ENCODE measurements at places on chromosomes 2 and 18. TPM values are rescaled to one million over a fixed set of nuclear protein-coding genes. Genes with fewer than 3 reads are reported as not detected.
A peak's percentile ranks its signal among the peaks of the same experiment; 100 is the strongest.

The TFCP2L1 gene
- total RNA-seq, result 0.19 TPM

The POTEJ gene
- not detected for total RNA-seq

DNA sequence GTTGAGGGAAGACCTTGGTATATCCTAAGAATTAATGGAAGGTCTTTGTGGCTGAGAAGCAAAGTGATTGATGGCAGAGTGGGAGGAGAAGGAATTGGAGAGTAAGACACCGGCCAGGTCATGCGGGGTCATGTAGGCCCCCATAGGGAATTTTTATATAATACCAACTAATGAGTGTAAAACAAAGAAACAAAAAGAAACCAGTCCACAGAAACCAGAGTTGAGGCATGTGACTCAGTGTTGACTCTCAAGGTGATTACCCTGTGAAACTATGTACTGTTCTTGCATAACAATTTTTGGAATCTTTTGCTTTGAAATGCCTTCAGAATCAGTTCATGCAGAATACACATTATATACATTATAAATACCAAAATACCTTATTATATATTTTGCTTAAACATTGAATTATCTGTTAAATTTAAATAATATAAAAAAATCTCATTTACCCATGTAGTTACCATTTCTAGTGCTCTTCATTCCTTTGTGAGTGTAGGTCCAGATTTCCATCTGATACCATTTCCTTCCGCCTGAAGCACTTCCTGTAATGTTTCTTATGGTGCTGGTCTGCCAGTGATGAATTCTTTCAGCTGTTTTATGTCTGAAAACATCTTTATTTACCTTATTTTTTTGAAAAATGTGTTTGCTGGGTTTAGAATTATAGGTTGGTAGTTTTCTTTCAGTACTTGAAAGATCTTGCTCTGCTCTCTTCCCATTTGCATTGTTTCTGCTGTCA, 8.6 kb downstream of the CLIP4 start:
- peak overlapping the region; percentile 7 for H3K27ac ChIP-seq
- peaks cover 31% of the 10 kb centered on the region for H3K4me1 ChIP-seq
- H3K4me3 ChIP-seq, result no peak overlapping the region
- peaks cover 30% of the 10 kb centered on the region for H3K36me3 ChIP-seq

DNA sequence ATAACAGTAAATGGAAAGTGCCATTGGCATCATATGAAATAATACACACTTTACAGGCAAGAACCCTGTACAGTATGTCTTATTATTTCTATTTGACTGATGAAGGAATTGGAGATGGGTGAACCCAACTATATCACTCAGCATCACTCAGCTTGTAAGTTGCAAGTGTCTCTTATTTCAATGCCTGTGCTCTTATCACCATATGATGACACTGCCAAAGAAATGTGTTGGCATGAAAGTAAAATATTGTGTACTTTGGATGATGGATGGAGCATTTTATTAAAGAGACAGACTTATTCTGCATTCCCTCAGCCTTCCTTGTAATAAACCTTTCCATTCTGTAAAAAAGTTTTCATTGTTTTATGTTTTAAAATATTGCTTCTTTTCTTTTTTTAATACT, 927.5 kb upstream of the VRK2 start:
- H3K4me1 ChIP-seq, result no peaks in the 10 kb centered on the region
- H3K27me3 ChIP-seq, result no peaks in the 10 kb centered on the region
- no peak overlapping the region for H3K27ac ChIP-seq
- H3K36me3 ChIP-seq, result peaks cover 4% of the 10 kb centered on the region

- H3K27ac ChIP-seq, result peak overlapping the region; percentile 93
- H3K36me3 ChIP-seq, result no peaks in the 10 kb centered on the region
- DNase-seq, result no peak
- H3K4me1 ChIP-seq, result peaks cover 58% of the 10 kb centered on the region
Observed at GRCh38 chr18:75247611-75248421, 37.2 kb downstream of the TSHZ1 start.

DNA sequence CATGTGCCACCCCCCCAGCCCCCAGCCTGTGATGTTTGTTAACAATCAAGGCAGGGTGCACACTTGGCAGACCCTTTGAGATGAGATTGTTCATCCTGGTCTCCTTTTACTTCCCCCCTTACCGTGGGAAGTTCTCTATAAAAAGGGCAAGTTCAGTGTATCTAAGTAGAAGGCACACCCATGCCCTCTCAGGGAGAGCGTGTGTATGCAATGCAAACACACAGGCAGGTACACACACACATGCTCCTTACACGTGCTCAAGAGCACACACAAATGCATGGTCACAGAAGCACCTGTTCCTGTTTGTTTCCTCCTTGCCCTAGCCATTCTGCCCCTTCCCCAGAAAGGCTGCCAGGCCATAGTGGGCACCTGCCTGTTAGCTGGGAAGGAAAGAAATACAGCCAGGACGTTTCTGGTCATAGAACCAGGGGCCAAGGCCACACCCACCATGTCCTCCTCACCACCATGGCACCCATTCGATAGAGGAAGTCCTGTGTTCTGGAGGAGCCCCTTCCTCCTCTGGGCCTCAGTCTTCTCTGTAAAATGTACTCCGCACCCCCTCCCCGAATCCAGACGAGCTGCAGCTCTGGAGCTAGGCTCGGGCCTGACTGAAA, 3.1 kb downstream of the ATOH8 start:
- H3K27ac ChIP-seq, result no peak overlapping the region
- no peak overlapping the region for H3K4me3 ChIP-seq
- no peaks in the 10 kb centered on the region for H3K36me3 ChIP-seq
- peaks cover 5% of the 10 kb centered on the region for H3K4me1 ChIP-seq

GRCh38 chr18:65792456-65793074, 41.8 kb downstream of the CDH7 start:
- DNase-seq, result no peak
- H3K36me3 ChIP-seq, result peaks cover 5% of the 10 kb centered on the region
- no peak overlapping the region for H3K4me3 ChIP-seq
- no peaks in the 10 kb centered on the region for H3K27me3 ChIP-seq

- H3K27ac ChIP-seq, result no peak overlapping the region
- H3K27me3 ChIP-seq, result no peaks in the 10 kb centered on the region
- no peak overlapping the region for H3K4me3 ChIP-seq
- no peaks in the 10 kb centered on the region for H3K36me3 ChIP-seq
Observed at GRCh38 chr2:237062585-237062984, 23.1 kb upstream of the COPS8 start.

DNA sequence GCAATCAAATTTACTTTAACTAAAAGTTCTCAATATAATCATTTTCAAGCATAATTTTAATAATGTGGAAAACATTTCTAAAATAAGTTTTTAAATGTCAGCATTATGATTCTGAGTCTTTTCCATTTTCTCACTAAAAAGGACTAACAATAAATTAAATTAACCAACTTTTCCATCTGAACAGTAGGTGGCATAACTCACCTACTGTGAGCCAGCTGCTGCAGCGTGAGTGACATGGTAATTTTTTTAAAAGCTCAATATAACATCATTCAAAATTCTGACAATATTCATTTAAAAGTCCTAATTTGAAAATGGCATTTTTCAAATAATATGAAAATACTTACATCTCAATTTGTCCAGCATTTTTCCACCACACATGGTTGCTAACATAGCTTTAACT, 66.5 kb downstream of the DTNB start:
- no peaks in the 10 kb centered on the region for H3K4me1 ChIP-seq
- DNase-seq, result no peak
- no peak overlapping the region for H3K4me3 ChIP-seq
- H3K27ac ChIP-seq, result no peak overlapping the region

DNA sequence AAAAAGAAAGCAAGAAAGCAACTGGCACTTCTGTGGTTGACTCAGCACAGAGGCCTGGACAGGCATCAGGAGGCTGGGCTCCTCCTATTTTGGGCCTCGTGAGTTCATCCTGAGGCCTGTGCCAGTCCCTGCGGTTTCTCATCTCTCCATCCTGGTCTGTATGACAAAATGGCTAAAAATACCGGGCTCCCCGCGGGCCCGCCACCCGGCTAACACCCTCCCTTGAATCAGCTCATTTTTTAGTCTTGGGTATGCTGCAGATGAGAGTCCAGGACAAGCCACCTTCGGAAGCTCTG, 62.3 kb upstream of the YWHAQ start:
- no peaks in the 10 kb centered on the region for H3K36me3 ChIP-seq
- H3K4me3 ChIP-seq, result no peak overlapping the region
- no peaks in the 10 kb centered on the region for H3K27me3 ChIP-seq
- H3K27ac ChIP-seq, result no peak overlapping the region
- H3K4me1 ChIP-seq, result peaks cover 12% of the 10 kb centered on the region
- no peak for DNase-seq

- no peak overlapping the region for H3K4me3 ChIP-seq
- peaks cover 11% of the 10 kb centered on the region for H3K36me3 ChIP-seq
- peaks cover 27% of the 10 kb centered on the region for H3K4me1 ChIP-seq
- H3K27ac ChIP-seq, result no peak overlapping the region
- no peak for DNase-seq
Observed at GRCh38 chr2:46372475-46372874, 75.3 kb downstream of the EPAS1 start.

DNA sequence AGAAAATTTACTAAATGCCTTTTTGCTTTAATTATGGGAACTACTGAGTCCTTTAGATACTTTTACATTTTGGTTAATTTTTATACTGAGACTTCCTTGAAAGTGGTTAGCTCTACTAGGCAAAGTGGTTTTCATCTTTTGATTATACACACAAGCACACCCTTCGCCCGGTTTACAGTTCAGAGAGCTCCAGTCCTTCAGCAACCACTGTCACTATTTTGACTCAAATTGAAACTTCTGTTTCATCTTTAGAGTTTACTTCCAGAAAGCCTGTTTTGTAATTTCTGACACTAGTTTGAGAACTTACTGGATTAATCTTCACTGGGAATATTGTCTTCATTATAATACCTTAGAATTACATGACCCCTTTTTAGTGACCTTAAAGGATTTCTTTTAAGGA, 140.3 kb upstream of the FOSL2 start:
- H3K27me3 ChIP-seq, result no peaks in the 10 kb centered on the region
- H3K36me3 ChIP-seq, result peaks cover 4% of the 10 kb centered on the region
- H3K4me1 ChIP-seq, result peaks cover 47% of the 10 kb centered on the region
- peak overlapping the region; percentile 97 for H3K27ac ChIP-seq
- DNase-seq, result peak; percentile 79

DNA sequence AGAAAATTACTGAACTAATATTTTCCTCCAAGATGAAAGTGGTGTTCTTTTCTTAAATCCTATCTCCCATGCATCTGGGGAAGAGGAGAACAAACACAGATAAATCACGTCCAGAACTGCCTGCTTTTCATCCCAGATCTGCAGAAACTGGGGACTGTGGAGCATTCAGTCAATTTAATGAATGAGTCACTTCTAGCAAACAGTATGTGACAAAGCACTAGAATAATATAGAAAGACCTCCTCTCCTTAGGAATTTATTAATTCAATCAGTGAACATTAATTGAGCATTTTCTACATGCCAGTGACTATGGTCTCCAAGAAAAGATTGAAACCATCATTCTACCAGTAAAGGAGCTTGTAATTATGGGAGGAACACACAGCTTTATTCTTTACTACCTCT, 693.4 kb upstream of the ID2 start:
- H3K27ac ChIP-seq, result no peak overlapping the region
- no peak for DNase-seq
- peaks cover 23% of the 10 kb centered on the region for H3K4me1 ChIP-seq
- no peaks in the 10 kb centered on the region for H3K27me3 ChIP-seq
- no peak overlapping the region for H3K4me3 ChIP-seq

DNA sequence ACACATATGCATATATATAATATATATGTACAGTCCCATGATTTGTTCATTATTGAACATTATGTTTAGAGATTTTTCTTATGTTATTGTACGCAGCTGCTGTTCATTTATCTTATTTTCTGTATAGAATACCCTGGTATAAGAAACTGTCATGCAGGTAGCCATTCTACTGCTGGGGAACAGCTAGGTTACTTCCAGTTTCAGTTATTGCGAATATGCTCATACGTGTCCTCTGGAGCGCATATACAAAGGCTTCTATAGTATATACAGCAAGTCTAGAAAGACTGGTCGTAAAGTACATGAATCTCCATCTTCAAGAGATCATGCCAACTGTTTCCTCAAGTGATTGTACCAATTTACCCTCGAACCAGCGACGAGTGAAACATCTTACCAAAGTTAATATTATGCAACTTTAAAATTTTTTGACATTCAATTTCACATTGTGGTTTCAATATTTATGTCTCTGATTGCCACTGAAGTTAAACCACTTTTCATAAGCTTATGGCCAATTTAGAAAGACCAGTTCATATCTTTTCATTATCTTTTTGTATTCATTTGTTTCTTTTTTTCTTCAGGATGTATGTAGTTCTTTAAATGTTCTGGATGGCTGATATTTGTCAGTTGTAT, 53.5 kb downstream of the RDH14 start:
- no peak overlapping the region for H3K4me3 ChIP-seq
- no peak for DNase-seq
- no peaks in the 10 kb centered on the region for H3K4me1 ChIP-seq
- H3K36me3 ChIP-seq, result no peaks in the 10 kb centered on the region
- peak overlapping the region; percentile 21 for H3K27ac ChIP-seq

DNA sequence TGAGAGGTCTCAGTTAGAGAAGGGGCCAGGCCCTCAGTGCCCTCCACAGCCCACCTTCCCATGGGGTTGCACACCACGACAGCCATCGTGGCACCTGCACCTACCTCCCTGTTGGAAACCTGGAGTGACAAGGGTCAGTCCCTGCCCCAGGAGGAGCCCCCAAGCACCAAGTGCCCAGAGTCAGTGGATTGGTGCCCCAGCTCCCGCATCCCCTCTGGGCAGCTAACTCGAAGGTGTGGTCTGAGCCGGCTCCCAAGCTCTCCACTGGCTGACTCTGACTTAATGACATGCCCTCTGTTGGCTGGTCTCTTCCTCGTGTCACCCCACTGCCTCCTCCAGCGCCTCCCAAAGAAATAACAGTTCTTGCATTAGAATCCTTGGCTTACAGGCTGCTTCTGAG, 116.4 kb downstream of the NDUFA10 start:
- H3K27me3 ChIP-seq, result no peaks in the 10 kb centered on the region
- no peak overlapping the region for H3K27ac ChIP-seq
- no peak overlapping the region for H3K4me3 ChIP-seq
- no peak for DNase-seq
- H3K36me3 ChIP-seq, result no peaks in the 10 kb centered on the region

- peaks cover 19% of the 10 kb centered on the region for H3K27me3 ChIP-seq
- no peak for DNase-seq
- H3K4me1 ChIP-seq, result no peaks in the 10 kb centered on the region
- H3K36me3 ChIP-seq, result peaks cover 5% of the 10 kb centered on the region
- H3K27ac ChIP-seq, result no peak overlapping the region
- H3K4me3 ChIP-seq, result no peak overlapping the region
Observed at GRCh38 chr2:160932960-160933359, 227.3 kb upstream of the TANK start.

DNA sequence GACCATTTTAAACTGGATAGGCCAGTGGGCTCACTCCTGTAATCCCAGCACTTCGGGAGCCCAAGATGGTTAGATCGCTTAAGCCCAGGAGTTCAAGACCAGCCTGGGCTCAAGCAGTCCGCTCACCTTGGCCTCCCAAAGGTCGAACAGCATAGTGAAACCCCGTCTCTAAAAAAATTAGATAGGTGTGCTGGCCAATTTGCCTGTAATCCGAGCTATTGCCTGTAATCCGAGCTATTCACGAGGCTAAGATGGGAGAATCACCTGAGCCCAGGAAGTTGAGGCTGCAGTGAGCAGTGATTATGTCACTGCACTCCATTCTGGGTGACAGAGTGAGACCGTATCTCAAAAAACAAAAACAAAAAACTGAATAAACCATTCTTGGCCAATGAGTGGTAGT, 52.6 kb upstream of the EMILIN2 start:
- no peaks in the 10 kb centered on the region for H3K27me3 ChIP-seq
- H3K27ac ChIP-seq, result no peak overlapping the region
- peaks cover 6% of the 10 kb centered on the region for H3K4me1 ChIP-seq
- no peak overlapping the region for H3K4me3 ChIP-seq

All from natural killer cell treated with Interleukin-12 subunit alpha and Interleukin-12 subunit beta and Interleukin-15 and Interleukin-18, amount 100 ng/mL, for 72 hours (primary cell).